ENCODE measurements at places on chromosomes 11 and 22.

GRCh38 chr11:12249590-12250260 is 127.6 kb upstream of the PARVA start:
- no peak for DNase-seq

DNA sequence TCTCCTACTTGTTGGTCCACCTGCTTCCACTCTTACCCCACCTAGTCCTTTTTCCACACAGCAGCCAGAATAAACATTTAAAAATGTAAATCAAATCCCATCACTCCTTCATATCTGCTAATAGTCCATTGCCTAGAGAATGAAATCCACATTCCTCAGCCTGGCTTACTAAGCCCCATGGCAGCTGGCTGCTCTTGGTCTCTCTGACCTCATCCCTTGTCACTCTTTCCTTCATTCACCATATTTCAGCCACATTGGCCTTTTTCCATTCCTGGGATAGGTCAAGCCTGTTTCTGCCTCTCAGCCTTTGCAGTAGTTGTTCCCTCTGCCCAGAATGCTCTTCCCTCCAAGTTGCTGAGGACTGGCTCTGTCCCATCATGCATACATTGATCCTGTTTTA is 512.8 kb downstream of the INSC start:
- DNase-seq, result peak; percentile 4

DNA sequence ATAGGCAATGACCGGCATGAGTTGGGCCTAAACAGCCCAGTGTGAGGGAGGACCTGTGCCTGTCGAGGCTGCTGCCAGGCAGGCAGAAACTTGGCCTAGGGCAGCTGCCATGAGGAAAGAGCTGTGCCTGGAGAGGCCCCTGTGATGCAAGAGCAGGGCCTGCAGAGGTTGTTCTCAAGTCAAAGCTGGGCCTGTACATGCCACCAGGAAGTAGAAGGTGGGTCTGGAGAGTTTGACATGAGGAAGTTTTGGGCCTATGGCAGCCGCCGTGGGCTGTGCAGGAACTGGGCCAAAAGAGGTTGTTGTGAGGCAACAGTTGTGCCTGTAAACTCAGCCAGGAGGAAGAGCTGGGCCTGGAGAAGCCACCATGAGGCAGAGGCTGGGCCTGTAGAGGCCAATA is 43.2 kb downstream of the OR4C45 start:
- DNase-seq, result no peak

- no peak for DNase-seq
These were observed 73.7 kb upstream of the OR4B1 start for GRCh38 chr11:48142889-48143288.

GRCh38 chr22:37639070-37639760 is at the start of gene SH3BP1:
SH3BP1 (plus strand) TSS chr22:37639669; CDS start chr22:37639788, 119 bp downstream.
- DNase-seq, result no peak

DNA sequence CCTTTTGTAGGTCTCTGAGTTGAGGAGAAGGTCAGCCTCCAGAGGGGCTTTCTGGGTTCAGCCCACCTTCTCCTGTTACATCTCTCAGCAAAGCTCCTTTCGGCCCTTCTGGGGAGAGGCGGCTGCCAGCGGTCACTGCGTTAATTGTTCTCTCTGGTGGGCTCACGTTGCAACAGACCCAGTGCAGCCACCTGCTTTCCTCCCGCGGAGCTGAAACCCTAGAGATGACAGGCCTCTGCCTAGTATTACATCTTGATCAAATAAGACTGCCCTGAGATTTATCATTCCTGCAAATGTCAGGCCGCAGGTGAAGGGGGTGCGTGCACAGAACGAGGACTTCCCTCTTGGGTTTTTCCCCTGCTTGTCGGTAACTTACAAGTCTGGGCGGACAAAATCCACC is 43.2 kb upstream of the CREB3L1 start:
- DNase-seq, result no peak

DNA sequence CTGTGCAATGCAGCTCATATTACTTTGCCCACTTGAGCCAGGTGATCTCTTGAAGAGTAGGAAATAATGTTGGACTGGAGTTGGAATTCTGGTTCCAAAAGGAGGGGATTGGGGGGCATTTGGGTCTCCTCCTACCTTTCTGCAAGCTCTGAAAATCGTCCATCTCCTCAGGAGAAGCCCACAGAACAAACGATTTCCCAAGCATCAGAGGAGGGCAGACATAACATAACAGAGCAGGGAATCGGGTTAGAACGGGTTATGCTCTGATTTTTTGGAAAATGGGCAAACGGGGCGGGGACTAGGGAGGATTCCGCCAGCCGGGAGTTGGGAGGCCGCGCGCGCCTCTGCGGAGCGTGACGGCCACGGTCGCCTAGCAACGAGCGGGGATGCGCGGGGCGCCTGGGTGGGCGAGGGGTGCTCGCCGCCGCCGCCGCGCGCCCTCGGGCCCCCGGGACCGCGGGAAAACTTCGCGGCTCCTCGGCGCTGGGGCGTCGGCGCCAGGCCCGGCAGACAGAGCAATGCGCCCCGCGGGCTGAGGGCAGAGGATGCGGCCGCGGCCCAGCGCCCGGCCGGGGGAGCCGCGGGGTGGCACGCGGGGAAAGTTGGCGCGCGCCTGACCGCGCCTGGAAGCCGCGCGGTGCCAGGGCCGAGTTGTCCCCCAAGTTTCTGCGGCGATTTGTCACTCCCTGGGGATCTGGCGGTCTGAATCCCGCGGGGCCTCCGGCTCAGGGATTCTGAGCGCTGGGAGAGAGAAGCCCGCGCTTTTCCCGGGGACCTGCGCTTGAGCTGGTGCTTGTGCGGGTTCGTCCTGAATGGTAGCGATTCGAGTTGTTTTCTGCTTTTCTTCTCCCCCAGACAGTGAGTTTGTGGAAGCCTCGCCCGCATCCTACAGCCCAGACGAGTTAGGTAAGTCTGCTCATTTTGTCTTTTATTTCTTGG is 27.8 kb upstream of the AMOTL1 start:
- no peak for DNase-seq

DNA sequence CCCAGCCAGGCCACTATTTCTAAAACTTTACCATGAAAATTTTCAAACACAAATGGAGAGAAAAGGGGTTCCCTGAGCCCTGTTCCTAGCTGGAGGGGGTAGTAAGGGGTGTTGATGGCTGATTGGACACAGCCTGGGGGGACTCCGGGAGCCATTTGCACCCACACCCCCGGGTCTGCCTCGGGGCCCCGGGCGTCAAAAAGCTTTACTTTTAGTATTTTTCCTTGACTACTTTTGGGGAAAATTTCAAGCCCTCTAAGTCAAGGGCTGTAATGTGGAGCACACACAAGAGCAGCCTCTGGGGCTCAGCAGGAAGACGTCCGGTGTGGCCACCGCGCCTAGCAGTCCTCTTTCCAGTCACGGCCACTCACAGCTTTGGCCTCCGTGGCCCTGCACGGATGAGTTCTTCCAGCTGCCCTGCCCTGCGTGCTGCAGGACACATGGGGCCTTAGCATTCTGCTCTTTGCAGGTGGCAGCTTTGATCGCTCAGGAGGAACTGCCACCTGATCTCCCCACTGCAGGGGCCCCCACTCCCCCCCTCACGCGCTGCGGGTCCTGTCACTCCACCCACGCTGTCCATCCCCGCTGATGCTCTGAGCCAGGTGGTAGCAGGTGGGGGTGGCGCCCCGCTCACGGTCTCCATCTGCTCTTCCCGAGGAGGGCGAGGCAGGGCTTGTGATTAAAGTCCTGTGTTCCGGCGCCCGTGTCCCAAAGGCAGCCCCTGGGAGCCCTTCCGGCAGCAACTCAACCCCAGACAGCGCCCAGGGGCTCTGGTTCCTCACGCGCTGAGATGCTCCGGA is 14.4 kb downstream of the RNH1 start:
- DNase-seq, result no peak
